ENCODE measurements at places on chromosomes 3 and 15. TPM values are rescaled to one million over a fixed set of nuclear protein-coding genes. Genes with fewer than 3 reads are reported as not detected.

FAM81A gene
- total RNA-seq, result 2.2 TPM

SLC6A1 gene
- 0.10 TPM for total RNA-seq

SST gene
- total RNA-seq, result not detected

TMEM207 gene
- total RNA-seq, result not detected

CEP19 gene
- 0.63 TPM for total RNA-seq

SELENOT gene
- total RNA-seq, result 71.8 TPM

ZNF80 gene
- not detected for total RNA-seq

RAB6B gene
- 0.52 TPM for total RNA-seq

ZPLD1 gene
- not detected for total RNA-seq

SLC9C1 gene
- not detected for total RNA-seq

PLSCR5 gene
- total RNA-seq, result not detected

CPNE9 gene
- 0.62 TPM for total RNA-seq

NR2E3 gene
- total RNA-seq, result not detected

MLF1 gene
- total RNA-seq, result 5.9 TPM

ENTPD3 gene
- total RNA-seq, result 5.8 TPM

SEMA3G gene
- total RNA-seq, result 17.9 TPM

TSPAN3 gene
- total RNA-seq, result 82.7 TPM

CPLX3 gene
- 0.84 TPM for total RNA-seq

PROK2 gene
- total RNA-seq, result not detected

TM4SF1 gene
- total RNA-seq, result 24.5 TPM

DISP2 gene
- 0.05 TPM for total RNA-seq

ZBED2 gene
- total RNA-seq, result 1.9 TPM

IL17RD gene
- 2.9 TPM for total RNA-seq

APOD gene
- total RNA-seq, result 262 TPM

ATP10A gene
- 3.9 TPM for total RNA-seq

SEMA7A gene
- 16.7 TPM for total RNA-seq

CCDC54 gene
- not detected for total RNA-seq

PCSK6 gene
- 35.0 TPM for total RNA-seq

NOX5 gene
- total RNA-seq, result 0.12 TPM

KIF15 gene
- total RNA-seq, result 0.79 TPM

QARS1 gene
- total RNA-seq, result 316 TPM

GORASP1 gene
- 54.9 TPM for total RNA-seq

CLDN18 gene
- not detected for total RNA-seq

RTP3 gene
- not detected for total RNA-seq

CRYGS gene
- total RNA-seq, result 2.3 TPM

COL8A1 gene
- 5.0 TPM for total RNA-seq

MEF2A gene
- total RNA-seq, result 89.3 TPM

SI gene
- total RNA-seq, result not detected

BNIP2 gene
- 132 TPM for total RNA-seq

CSPG4 gene
- 9.1 TPM for total RNA-seq

SERF2 gene
- total RNA-seq, result 741 TPM

IRAK2 gene
- total RNA-seq, result 7.0 TPM

CHRM5 gene
- total RNA-seq, result not detected

Data from lower leg skin (tissue), 4 donors.